ENCODE measurements at places on chromosomes 4 and X.

- no peak for DNase-seq
Observed at GRCh38 chrX:105219454-105220401, 766 bp downstream of the TEX13A start.

GRCh38 chr4:3746701-3747580 is 19.2 kb upstream of the ADRA2C start:
- no peak for DNase-seq

DNA sequence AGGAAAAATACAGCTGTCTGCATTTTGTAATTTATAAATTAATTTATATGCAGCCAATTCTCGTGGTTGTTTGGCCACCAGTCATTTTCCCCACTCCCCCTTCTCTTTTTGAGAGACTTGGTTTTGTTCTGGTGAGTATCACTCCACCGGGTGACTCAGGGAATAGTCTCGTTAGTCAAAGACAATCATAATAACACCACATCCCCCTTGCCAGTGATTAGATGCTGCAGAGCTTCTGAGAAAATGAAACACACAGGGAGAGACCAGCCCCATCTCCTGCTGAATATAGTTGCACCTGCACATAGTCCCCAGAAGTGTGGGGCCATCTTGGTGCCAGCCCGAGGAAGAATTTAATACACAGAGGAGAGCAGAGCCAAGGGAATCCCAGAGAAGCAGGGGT is 8.0 kb upstream of the FNIP2 start:
- no peak for DNase-seq

DNA sequence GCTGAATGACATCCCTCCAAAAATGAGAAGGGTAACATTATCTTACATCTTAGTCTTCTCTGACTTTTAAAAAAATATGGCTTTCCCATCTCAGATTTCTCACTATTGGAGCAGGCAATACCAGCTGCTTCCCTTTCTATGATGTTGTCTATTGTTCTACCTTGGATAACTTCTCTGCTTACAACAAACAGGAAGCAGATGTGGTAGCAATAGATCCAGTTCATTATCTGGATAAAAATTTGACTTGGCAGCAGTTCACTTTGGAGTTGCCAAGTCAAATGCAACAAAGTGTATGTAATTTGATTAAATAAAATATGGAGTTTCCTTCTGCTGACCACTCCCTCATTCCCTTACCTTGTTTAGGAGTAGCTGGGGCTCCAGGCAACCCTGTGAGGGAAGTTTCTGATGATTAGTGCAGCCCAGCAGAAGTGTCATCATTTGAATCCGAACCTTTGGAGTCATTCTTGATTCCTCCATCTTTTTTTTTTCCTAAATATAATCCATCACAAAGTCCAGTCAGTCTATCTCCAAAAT is 72.0 kb upstream of the GPRIN3 start:
- no peak for DNase-seq

Data from right hindlimb (tissue), 1 donor.